ENCODE measurements at places on chromosomes 1 and 21. TPM values are rescaled to one million over a fixed set of nuclear protein-coding genes. Genes with fewer than 3 reads are reported as not detected.

The CFHR3 gene
- total RNA-seq = not detected

The C1orf74 gene
- 1.4 TPM for total RNA-seq

The RIMKLA gene
- total RNA-seq = 1.4 TPM

The NCDN gene
- 18.3 TPM for total RNA-seq

The USP33 gene
- total RNA-seq = 59.5 TPM

The RGS4 gene
- not detected for total RNA-seq

The CFAP126 gene
- not detected for total RNA-seq

The S100A3 gene
- total RNA-seq = not detected

The RGS16 gene
- 4.0 TPM for total RNA-seq

The LGR6 gene
- total RNA-seq = not detected

The TCP10L gene
- 0.38 TPM for total RNA-seq

The PLA2G2D gene
- not detected for total RNA-seq

The KCNE2 gene
- total RNA-seq = not detected

The CD101 gene
- 7.1 TPM for total RNA-seq

The TEDDM1 gene
- not detected for total RNA-seq

The CYP4X1 gene
- total RNA-seq = not detected

The SPATC1L gene
- total RNA-seq = 7.4 TPM

The HSD3B1 gene
- not detected for total RNA-seq

The SPRR2A gene
- total RNA-seq = not detected

The RBP7 gene
- total RNA-seq = not detected

The TARDBP gene
- total RNA-seq = 160 TPM

The RCSD1 gene
- total RNA-seq = 165 TPM

The KIF17 gene
- not detected for total RNA-seq

The LPAR3 gene
- total RNA-seq = 3.6 TPM

The MPC2 gene
- 52.9 TPM for total RNA-seq

The TAS1R1 gene
- total RNA-seq = not detected

The UBL4B gene
- not detected for total RNA-seq

The DNAJC28 gene
- total RNA-seq = 0.63 TPM

The APCS gene
- total RNA-seq = not detected

The PTAFR gene
- total RNA-seq = 0.40 TPM

The ERO1B gene
- 5.7 TPM for total RNA-seq

The KCNJ6 gene
- not detected for total RNA-seq

The PAFAH2 gene
- 10.7 TPM for total RNA-seq

The IGSF5 gene
- not detected for total RNA-seq

The TTC22 gene
- total RNA-seq = 8.7 TPM

The DPT gene
- not detected for total RNA-seq

The ACTL8 gene
- not detected for total RNA-seq

The SLAMF6 gene
- total RNA-seq = 24.3 TPM

The WNT3A gene
- not detected for total RNA-seq

The MYBPHL gene
- total RNA-seq = not detected
